ENCODE measurements at places on chromosomes 6 and 20.

DNA sequence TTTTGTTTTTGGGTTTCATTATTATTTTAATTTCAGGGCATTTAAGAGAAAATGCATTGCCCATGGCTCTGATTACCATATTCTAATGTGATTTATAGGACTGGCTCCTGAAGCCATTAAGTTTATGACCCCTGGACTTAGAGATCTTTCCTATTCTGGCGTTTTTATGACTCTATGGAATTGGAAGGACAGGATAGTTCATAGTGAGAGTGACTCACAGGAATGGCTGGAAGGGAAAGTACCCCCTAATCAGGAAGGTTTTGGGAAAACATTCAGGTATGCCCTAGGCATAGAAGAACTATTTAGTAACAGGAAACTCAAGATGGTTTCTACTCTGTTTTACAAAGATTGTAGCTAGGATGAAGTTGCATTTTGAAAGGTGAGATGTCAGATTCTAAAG, 108.6 kb upstream of the SLC2A12 start:
- no peak for DNase-seq

DNA sequence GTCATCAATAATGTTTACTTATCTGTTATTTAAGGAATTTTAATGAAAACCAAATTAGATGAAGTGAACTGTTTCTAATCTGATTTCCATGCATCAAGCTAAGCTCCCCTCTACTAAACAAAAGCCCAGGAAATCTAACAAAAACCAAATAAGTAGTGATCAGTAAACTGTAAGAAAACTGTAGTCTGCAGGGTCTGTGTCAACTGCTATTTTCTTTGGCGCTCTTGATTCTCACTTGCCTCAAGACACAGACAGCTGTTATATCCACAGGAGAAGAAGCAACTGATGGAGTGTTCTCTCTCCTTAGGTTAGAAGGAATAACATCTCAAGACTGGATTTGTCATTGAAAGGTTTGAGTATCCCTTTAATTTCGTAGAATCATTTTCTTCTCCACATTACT, 293.5 kb downstream of the PHF3 start:
- DNase-seq: no peak

GRCh38 chr20:58695895-58696375, 3.3 kb downstream of the NPEPL1 start:
- no peak for DNase-seq

DNA sequence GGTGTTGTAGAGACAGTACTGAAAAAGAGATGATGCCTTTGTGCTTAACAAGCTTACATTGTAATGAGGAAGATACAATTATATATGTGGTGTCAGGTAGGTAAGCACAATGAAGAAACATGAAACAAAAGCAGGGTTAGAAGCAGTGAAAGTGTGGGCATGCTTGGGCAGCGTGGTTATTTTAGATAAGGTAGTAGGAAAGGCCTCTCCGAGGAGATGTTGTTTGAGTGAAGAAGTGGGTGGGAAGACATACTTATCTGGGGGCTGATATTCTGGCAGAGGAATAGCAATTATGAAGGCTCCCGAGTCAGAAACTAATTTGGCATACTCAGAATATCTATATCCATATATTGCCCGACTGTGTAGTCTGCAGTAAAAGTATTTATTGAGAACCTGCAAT, 4.7 kb downstream of the CDKAL1 start:
- DNase-seq: no peak

DNA sequence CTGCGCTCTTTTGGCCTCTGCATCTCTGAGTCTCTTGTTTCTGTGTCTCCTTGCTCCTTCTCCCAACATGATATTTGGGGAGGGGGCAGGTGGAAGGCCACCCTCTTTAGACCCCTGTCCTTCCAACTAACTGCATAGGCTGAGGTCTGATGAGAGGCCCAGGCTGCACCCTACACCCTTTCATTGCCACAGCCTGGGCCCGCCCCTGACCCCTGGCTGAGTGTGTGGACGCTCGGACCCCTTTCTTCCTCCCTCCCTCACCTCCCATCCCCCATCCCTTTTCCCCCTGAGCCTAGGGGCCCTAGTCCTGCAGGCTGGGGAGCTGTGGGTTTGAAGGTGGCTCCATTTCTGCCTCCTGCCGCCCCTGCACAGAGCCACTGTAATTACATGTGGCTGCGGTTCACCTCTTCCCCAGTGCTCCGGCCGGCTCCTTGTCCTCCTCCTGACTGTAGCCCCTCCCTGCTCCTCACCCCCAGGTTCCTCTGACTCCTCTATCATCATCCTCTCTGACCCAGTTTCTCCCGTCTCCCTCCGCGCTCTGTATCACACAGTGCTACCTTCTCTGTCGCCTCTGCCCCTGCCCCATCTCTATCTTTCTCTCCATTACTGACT, 6.8 kb downstream of the MDFI start:
- no peak for DNase-seq

GRCh38 chr6:2861060-2861821, 19.6 kb upstream of the SERPINB1 start:
- no peak for DNase-seq

DNA sequence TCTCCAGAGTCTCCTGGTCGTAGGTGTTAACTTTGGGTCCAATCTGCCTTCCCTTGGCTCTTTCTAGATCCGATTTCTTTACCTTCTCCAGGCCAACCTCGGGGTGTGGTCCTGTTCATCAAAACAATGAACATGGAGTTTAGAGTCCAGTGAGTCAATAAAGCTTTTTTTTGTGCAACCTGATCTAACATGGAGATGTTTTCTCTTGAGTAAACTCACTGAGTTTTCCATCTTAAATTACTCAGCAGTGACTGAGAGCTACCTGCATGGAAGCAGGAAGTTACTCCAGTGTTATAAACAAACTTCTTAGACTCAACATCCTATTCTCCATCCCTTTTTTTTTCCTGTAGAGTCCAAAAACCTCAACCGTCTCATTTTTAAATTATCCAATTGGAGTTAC, 14.9 kb upstream of the SLC22A1 start:
- no peak for DNase-seq

- no peak for DNase-seq
Observed at GRCh38 chr20:59101961-59102360, 59.4 kb upstream of the PRELID3B start.

GRCh38 chr6:109298605-109299264, 83.5 kb downstream of the CD164 start:
- no peak for DNase-seq

GRCh38 chr6:43943781-43944250, 173.8 kb downstream of the VEGFA start:
- DNase-seq: no peak

DNA sequence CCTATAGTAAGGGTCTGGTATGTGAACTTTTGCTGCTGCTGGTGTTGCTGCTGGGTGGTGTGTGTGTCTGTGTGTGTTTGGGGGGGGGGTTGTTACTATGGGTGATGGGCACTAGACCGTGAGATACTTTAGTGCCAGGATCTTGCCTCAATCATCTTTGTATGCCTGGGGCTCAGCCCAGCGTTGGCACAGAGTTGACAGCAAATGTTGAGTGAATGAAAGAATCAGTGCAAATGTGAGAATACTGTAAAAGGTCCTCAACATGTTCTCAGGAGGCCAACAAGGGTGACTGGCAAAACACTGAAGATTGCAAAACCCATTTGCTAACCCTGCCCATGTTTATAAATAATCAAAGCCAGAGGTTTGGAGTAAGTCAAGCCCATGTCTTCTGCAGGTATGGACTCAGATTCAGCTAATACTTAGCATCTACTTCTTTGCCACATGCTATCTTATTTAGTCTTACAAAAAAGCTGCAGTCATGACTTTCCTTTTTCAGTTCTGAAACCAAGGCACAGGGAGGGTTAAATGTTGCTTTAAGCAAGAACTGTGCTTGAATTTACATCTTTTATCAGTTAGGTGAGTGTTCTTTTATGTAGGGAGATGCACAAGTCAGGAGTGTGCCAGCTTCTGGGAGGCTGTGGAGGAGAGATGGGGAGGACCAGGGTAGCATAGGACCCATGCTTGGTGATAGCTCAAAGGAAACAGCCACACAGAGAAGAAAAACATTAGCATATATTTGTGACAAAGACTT, 125.3 kb upstream of the SPACA1 start:
- DNase-seq: peak; percentile 52

- no peak for DNase-seq
Observed at GRCh38 chr20:33676652-33677645, 2.7 kb upstream of the NECAB3 start.

DNA sequence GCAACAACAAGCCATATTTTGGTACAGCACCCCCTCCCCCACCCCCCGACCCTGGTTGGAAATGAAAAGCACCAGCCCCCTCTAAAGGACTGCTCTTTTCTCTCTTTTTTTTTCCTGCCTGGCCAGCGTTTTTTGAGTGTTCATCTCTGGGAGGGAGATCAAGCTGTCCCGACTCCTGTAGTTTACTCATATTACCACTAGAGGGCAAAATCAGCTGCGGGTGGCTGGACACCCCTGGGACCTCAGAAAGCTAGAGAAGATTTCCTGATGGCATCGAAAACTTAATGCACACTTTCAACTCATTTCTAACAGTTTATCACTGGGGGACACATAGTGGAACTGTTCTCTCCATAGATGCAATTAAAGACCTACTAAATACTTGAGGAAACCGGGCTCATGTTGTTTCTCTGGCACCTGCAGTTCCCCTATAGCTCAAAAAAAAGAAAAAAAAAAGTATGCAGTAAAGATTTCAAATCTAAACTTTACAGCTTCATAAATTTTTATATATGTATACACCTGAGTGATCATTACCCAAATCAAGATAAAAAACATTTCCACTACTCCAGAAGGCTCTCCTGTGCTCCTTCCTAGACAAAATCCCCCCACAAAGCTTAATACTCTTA, 24.4 kb downstream of the CNBD2 start:
- DNase-seq: peak; percentile 81

- DNase-seq: no peak
Observed at GRCh38 chr20:34108616-34109174, 3.3 kb downstream of the EIF2S2 start.

DNA sequence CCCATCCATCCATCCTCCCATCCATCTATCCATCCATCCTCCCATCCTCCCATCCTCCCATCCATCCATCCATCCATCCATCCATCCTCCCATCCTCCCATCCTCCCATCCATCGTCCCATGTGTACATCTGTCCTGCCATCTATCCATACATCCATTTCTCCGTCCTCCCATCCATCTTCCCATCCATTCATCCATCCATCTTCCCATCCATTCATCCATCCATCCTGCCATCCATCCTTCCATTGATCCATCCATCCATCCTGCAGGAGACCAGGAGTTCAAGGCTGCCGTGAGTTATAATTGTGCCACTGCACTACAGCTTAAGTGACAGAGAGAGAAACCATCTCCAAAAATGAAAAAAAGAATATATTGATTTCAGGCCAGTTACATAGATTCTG, 356.5 kb downstream of the CDH26 start:
- no peak for DNase-seq

DNA sequence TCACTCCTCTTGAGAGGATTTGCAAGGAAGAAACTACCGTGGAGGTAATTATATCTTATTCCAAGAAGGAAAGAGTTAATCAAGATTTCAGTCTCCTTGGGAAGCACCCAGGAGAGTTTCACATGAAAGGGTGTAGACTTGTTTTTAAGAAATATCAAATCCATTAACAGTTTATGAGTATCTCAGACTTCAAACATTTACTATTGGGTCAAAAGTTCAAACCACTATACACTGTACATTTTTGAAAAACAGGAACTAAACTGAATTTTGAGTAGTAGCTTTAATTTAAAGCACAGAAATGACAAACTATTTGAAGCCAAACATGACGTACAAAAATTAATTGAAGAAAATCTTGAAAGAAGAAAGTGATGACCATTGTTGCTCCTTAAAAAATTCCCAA, 164.0 kb downstream of the FOXC1 start:
- DNase-seq: no peak

DNA sequence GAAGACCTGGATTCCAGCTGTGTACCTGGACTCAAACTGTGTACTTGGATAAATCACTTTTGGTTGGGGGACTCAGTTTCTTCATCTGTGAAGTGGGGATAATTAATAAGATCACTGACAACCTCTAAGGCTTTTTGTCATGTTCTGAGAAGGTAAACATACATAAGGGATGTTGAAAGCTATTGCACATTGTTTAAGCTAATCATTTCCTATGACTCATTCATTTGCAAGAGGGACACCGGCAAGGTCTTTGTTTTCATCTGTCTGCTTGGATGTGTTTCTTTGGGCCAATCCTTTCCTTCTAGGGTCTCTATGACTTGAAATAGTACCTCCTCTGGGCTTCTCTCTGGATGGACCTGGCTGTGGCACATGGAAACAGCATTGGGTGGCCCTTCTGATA, 6.8 kb downstream of the PROKR2 start:
- DNase-seq: no peak

GRCh38 chr20:24034820-24035219, 46.2 kb upstream of the GGTLC1 start:
- no peak for DNase-seq
